Cerebellar nuclear complex (tissue), 1 donor: ENCODE measurements at places on chromosomes 4 and X.

GRCh38 chr4:173821036-173821435 lies 291.0 kb upstream of the HAND2 start:
- no peak for DNase-seq

- DNase-seq = no peak
Measured at GRCh38 chr4:183356173-183356830, 34.1 kb upstream of the CLDN24 start.

DNA sequence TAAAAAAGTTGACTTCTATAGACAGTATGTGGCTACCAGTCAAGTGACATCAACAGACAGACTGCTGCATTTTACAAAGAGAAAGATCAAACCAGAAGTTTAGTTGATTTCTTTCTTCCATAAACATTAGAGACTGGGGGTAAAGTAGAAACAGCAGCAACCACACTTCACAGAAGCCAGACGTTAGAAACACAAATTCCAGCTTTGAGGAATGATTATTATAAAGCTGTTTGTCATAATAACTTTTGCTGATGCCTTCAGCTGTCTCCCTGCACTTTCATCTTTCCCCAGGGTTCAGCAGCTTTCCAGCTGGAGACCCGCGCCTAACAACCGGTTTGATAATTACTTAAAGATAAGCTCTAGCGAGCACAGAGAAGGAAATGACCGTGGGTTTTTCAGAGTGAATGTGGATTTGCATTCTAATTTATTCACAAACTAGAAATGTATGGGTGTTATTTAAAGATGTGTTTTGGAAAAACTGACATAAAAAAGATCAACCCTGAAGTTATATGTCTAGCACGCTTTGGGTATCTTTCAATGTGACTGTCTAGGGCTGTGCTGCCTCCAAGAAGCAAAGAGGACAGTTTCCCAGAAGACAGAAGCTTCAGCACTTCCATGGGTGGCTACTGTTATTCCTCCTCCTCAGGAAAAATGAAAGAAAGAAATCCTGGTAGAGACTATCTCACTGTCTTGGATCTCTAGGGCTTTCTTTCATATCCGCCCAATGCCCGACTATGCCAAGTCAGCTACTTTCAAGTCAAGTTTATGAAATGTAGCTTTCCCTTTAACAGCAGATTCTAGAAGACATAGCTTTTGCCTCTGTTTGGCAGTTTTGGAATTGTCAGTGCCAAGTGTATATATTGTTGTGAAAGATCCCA lies 15.0 kb upstream of the ENAM start:
- no peak for DNase-seq

GRCh38 chr4:10101671-10102473 lies 14.7 kb downstream of the WDR1 start:
- no peak for DNase-seq

DNA sequence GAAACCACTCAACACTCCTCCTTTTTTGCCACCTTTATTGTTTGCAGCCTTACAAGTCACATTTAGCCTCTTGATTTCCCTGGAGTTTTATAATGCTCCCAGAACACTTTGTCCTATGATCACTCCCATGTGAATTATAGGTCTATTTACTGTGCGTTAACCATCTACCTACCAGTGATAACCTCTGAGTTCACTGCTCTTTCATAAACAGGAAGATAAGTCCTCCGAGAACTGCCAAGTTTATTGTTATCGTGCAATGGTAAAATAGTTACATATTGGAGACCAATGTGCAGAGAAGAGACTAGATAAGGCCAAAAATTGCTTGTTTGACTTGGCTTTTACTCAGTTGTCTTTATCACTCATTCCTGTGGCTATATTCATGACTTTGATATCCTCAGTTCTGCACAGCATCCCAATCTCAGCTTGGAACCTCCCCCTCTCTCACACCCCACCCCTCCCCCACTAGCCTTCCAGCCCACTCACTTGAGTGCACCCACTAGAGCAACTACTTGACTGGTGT lies 12.9 kb upstream of the NUDT9 start:
- DNase-seq = no peak

GRCh38 chr4:113682730-113683537 lies 78.6 kb downstream of the CAMK2D start:
- no peak for DNase-seq

- no peak for DNase-seq
Measured at GRCh38 chr4:31104043-31104442, 383.9 kb downstream of the PCDH7 start.

DNA sequence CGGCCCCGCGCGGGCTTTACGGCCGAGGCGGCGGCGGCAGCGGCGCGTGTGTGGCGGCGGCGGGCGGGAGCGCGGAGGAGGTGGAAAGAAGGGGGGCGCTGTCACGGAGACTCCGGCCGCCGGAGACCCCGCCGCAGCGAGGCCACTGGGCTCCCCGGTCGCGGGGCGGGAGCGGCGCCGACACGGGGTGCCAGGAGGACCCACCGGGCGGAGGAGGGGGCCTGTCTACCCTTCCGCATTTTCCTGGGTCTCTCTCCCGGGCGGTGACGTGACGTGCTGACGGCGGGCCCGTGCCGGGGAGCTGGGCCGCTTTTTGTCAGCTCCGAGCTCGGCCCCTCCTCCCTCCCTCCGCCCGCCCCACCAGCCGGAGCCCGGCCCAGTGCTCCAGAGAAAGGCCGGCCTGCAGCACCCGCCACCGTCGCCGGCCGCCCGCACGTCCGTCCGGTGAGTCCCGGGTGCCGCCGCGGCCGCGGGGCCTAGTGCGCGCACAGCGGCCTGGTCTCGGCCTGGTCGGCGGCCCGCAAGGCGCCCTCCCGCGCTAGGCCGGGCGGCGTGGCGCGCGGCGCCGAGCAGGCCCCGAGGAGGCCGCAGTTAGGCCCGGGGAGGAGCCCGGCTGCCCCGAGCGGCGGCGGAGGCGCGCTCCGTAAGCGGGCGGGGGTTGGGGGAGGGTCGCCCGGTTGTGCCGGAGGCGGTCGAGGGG lies at the start of gene ZFX:
TSS of gene ZFX (plus strand) at position 379 of the 700 bp plus-strand sequence. CDS start 23,014 bp downstream, outside the sequence.
- DNase-seq = no peak

DNA sequence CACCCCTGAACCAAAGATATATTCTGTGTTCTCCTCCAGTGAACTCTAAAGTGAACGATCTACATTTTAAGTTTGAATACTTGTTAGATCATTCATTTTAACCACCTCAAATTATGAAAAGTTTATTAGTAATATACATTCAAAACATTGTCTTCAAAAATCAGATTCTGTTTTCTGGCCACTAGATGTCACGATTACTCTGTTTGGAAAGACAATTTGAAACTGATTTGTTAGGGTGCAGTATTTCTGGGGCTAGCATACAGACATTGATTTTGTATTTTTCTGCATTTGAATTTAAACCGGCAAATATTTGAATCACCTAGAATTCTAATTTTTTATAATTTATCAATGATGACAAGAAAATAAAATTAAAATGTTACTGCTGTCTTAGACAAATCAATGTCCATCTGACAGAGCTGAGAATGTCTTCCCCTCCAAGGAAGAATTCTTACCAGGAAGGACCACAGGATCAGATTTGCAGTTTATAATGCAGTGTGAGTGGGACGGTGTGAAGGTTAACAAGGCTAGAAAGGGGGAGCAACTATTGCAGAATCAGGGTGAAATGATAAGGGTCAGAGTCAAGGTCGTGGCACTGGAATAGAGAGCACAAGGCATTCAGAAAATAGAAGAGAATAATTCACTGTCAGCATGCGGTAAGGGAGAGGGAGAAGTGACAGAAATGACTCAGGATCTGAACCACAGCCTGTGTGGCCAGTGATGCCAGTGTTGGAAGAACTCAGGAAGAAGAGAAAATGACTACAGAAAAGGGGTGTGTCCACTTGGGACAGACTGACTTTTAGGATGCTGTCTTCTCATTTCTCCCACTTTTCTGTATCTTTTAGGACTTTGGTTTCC lies 91.6 kb downstream of the ANXA10 start:
- DNase-seq = no peak

DNA sequence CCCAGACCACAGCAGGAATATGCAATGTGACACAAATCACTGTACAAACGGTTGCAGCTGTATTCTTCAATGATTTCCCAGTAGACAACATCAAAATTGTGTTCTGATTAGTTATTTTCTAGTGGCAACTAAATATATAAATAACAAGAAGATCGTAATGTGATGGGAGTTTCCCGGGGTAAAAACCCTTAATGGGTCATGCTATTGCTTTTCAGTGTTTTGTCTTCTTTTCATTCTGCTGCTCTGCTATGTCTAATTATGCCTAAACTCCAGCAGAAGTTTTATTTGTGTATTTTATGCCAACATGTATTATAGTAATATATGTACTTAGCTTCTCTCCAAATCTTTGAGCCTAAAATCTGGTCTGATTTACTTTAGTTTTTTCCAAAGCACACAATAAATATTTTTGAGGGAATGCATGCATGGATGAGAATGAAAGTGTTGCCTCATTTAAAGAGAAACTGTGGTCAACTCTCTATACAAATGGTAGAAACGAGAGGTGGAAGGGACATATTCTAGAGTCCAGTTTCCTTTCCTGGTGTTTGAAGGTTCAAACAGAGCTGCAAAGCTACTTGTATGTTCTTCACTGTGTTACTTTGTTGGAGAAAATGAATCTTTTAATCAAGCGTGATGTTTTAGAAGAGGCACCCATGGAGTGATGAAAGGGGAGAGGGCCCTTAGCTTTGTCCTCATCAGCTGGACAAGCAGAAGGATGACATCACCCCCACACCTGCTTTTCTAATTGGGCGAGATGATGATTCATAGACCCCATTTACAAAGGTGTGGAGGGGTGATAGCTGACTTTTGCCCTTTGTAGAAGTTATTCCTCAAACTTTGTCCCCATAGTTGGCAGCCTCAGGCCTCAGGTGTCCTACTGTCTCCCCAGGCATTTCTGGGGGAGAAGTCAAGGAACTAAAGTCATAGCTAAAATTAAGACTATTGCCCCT lies 129.7 kb downstream of the FRAS1 start:
- no peak for DNase-seq

DNA sequence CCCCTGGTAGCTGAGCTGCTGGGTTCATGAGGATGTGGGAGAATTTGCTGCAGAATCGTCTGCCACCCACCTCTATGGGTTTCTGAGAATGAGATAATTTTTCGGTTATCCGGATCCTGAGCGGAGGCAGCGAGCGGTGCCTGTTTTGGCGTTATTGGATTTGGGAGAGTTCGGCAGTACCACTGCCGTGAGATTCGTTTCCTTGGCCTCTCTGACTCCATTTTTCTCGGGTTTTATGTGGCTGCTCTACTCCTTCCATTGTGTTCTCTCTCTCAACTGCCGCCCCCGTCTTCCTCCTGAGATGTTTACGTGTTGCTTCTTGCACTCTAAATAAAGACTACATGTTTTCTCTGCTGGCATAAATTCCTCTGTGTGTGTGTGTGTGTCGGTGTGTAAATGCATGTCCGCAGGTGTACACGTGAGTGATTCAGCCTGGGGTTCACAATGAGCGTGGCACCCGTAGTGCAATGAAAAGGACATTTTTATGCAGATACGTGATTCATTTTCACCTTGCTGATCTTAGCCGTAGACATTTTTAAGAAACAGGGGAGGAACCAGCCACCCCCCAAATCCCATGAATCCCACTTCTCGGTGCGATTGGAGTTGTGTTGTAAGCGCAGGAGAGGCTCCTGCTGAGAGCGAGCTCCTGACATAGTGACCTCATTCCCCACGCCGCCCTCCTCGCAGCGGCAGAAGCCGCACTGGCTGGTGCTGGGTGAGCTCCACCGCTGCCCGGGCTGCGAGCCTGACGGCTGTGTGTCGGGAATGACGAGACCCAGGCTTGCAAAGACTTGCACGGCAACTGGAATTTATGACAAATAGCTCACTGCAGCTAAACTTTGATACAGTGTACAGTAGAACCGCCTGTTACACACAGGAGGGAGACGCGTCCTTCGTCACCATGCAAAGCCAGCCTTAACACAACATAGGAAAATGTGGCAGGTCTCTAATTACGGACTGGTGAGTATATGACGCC lies 82.2 kb downstream of the STOX2 start:
- no peak for DNase-seq

DNA sequence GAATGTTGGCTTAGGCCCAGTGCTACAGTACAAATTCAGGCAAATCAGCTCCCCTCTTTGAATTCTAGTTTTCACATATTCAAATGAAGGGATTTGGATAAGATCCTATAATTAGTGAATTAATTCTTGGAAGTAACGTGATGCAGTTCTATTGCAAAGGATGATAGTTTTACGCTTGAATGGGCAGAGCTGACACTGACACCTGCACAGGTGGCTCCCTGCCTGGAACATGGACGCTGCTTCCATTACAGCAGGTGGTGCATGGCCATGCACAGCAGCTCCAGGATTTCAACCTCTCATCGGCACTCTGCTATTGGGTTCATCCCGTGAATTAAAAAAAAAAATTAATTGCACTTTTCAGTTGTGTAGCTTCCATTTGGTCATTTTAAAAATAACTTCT lies 28.4 kb upstream of the RPS6KA6 start:
- DNase-seq = no peak

- no peak for DNase-seq
Measured at GRCh38 chrX:120768254-120768653, 107.4 kb downstream of the CT47B1 start.

DNA sequence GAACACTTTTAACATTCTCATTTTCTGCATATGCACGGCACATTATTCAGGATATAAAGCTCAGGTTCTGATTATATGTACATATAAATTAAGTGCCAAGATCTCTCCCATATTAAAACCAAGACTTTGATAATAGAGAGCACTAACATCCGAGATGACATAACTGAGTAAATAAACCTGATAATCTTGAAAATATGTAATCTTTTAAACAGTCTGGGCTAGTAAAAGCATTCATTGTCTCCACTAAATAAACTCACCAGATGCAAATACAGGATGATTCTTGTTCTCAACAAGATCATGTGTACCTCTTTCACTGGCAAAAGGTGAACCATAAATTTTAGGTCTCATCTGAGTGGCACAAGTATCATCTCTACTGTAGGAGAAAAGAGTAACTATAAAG lies 942.2 kb downstream of the TRAM1L1 start:
- no peak for DNase-seq

DNA sequence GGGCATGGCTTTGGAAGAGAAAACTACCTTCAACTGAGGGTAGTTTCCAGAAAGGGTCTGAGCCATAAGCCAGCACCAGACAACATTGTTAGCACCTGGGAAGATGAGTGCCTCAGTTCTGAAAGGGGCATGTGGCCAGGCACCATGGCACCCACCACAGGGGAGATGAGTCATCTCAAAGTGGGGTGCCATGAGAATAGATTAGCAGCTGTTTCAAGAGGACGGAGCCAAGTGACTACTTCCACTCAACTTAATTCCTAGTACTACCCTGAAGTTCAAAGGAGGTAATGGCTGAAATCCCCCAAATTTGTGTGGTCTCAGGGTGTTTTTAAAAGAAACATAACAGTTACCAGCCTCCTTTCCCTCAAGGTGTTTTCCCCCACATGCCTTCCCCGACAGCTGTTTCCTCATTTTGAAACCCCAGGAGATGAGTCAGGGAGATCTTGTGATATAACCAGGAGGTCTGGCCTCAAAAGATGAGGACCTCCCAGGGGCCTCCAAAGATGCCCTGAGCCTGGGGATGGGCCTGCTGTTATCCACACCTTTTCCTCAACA lies 27.8 kb upstream of the FTHL17 start:
- no peak for DNase-seq

DNA sequence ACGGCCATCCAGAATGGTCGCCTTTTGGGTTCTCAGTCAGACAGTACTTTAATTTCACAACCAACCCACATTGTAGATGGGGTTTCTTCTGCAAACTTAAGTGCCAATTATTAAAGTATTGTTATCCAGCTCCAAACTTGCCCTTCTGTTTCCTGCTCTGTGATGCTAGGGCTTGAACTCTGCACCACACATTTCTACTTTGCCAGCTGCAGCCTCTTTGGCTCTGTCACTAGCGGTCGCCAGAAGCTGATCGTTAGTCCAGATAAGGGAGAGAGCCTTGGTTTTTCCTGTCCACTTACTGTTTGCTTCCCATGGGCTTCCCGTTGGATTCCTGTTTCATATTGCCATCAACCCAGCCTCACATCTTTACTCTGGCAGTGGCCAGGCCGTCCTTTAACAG lies 196.6 kb downstream of the ASB9 start:
- DNase-seq = no peak
